ENCODE measurements at places on chromosomes 1 and 21.

GRCh38 chr1:23441446-23442148 is 17.0 kb upstream of the TCEA3 start:
- DNase-seq: no peak

DNA sequence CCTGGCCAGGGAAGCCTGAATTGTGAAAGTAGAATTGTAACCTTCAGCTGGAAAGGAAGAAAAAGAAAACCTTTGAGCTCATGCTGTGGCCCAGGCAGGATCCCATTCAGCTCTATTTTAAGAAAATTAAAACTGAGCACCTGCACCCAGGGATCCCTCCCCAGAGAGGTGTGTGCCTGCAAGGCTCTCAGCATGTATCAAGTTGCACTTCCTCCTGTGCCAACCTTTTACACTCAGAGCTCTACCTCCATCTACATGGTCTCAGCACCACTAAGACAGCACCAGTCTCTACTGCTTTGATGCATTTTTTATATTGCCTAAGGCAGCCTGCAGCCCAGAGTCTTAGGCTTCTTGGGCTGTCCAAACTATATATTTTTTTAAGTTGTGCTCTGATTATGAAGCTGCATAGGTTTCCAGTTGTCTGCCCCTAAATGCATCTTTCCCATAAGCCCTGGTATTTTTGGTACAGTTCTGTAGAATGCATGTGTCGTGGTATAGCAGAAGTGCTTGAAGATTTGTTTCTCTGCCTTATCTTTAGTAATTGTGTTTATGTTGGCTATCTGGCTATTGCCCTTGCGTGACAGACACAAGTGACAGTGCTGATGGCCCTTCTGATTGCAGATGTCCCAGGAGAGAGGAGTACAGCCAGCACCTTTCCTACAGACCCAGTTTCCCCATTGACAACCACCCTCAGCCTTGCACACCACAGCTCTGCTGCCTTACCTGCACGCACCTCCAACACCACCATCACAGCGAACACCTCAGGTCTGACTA is 63.1 kb downstream of the PTPRC start:
- DNase-seq: no peak

DNA sequence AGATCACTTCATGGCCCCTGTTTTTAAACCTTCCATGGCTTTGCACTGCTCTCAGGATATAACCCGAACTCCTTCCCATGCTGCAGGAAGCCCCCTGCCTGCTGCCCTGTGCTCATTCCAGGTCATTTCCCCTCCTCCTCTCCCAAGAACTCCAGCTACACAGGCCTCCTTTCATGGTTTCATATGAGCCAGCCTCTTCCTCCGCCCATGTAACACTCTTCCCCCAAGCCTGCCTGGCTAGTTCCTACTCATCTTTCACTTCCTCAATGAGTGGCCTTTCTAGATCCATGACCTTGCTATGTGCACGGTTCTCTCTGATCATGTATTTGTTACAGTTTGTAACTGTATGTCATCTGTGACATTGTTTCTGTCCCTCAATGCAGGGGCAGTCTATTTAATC is 3.1 kb upstream of the NCF2 start:
- no peak for DNase-seq

GRCh38 chr21:36639769-36640168 is 59.1 kb upstream of the SIM2 start:
- DNase-seq: no peak

DNA sequence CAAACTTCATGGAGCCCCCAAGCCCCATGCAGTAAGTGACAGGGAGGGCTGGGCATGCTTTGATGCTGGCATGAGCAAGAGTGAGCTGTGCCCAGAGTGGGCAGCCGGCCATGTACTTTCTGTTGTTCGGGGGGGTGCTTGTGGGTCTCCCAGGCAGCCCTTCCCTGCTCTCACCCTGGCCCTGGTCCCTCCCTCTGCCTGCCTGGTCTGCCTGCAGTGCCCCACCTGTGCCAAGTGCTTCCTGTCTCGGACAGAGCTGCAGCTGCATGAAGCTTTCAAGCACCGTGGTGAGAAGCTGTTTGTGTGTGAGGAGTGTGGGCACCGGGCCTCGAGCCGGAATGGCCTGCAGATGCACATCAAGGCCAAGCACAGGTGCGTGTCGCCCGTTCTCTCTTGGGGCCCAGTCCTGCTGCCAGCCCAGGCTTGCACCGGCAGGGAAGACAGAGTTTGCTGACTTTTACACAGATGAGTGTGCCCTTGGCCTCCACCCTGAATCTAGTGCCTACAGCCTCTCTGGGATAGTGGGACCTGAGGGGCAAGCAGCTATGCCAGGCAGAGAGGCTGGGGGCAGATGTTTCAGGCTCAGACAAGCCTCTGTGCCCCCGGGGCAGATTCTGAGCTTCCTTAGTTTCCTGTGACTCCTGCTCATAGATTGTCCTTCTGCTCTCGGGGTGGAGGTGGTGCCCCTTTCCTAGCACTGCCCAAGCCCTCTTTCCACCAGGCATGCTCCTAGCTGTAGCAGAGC is 7.6 kb downstream of the ZBTB48 start:
- DNase-seq: no peak

GRCh38 chr1:115181231-115181630 is 91.9 kb upstream of the TSPAN2 start:
- DNase-seq: no peak

- DNase-seq: no peak
Observed at GRCh38 chr1:243416495-243416894, 160.7 kb downstream of the SDCCAG8 start.

- DNase-seq: no peak
Observed at GRCh38 chr21:43275421-43276211, 106.8 kb downstream of the CRYAA start.

DNA sequence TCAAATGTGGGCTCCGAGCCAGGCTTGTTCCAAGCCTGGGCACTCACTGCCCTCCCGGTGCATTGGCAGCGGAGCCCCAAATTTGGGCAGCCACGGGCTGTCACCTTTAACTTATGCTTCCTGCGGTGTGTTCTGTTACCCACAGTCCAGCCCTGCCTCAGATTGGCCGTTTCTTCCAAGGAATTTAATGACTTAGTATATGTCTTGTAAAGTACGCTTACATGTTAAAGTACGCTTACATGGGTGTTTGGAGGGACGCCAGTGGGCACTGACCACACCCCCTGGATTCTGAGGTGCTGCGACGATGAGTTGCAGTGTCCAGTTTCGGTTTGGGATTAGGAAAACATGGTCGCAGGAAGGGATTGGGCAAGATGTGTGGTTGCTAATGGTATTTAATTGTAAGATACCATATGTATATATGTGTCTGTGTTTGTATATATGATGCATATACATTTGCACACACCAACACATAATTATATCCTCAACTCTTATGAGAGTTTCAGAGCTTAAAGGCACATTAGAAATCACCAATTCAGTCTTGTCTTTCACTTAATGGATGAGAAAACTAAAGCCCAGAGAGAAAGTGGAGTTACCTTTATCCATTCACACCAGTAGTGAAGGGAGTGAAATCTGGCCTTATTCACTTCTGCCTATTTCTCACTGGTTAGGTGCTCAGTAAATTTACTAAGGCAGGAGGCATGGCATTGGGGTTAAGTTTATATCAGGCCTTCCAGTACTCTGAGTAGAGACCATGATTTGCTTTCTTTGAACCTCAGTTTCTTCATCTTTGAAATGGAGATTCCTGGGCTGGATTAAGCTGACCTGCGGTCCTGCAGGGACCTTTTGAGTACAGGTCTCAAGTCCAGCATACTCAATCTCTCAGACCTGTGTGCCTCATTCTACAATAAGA is 1.0 kb downstream of the SMYD2 start:
- DNase-seq: no peak

- DNase-seq: no peak
Observed at GRCh38 chr21:25496825-25497482, 110.3 kb downstream of the MRPL39 start.

GRCh38 chr21:45655124-45655523 is 11.6 kb downstream of the PCBP3 start:
- no peak for DNase-seq

- DNase-seq: no peak
Observed at GRCh38 chr1:97271916-97272788, 550.6 kb downstream of the PTBP2 start.

GRCh38 chr21:14826630-14827029 is 238.2 kb downstream of the NRIP1 start:
- DNase-seq: no peak

DNA sequence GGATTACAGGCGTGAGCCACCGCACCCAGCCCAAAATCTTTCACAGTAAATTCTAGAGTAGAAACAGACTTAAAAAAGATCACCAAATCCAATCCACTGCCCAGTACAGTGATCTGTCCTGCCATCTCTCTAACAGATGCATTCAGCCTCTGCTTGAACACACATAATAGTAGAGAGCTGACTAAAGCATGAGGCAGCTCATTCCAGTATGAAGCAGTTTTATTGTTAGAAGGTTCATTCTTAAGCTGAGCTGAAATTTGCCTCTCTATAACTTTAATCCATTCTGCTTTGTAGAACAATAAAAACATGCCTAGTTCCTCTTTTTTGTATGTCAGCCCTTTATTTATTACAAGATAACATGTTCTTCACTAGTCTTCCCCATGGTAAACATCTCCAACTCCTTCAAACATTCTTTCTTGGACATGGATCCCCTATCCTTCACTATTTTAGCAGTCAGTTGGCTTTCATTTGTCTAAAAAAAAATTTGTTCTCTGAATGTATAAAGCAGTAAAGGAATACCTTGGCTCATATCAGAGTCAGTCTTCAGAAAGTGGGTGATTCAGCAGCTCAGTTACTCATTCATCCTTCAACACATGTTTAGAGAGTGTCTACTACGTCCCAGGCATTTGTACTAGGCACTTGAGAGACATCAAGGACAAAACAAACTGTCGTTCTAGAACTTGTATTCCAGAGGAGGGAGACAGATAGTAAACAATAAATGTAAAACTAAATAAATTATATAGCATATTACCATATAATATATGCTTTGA is 10.7 kb upstream of the PTBP2 start:
- DNase-seq: no peak

GRCh38 chr1:233005703-233006102 is 55.3 kb downstream of the NTPCR start:
- DNase-seq: no peak

- no peak for DNase-seq
Observed at GRCh38 chr1:118360817-118361216, 175.8 kb upstream of the SPAG17 start.

DNA sequence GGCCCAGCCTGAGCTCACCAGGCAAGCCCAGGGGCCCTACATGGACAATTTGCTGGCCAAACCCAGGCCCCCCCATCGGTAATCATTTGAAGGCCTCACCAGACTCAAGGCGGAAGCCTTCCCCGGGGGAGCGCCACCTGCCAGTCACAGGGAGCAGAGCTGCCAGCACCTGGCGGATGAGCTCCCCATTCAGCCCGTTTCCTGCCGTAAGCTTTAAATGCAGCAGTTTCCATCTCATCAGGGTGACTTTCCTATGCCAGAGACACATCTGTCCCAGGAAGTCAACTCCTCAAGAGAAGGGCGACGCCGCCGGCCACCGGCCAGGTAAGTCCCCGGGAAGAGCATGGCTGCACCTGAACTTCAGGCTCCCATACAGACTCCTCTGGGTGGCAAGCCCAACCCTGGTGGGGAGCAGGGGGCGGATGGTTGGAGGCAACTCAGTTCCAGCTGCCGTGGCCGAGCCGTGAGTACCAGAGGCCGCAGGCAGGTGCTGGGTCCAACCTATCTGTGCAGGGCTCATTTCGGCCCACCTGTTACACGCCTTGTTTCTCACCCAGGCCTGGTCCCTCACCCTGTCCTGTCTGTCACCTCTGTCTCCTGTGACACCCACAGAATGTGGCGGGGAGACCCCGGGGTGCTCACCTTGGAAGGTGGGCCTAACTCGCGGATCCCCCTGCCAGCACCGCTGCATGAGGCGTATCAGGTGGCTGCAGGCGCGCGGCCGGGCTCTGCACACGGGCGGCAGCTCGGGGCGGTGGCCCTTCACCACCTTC is 20.7 kb downstream of the RIPK4 start:
- no peak for DNase-seq

DNA sequence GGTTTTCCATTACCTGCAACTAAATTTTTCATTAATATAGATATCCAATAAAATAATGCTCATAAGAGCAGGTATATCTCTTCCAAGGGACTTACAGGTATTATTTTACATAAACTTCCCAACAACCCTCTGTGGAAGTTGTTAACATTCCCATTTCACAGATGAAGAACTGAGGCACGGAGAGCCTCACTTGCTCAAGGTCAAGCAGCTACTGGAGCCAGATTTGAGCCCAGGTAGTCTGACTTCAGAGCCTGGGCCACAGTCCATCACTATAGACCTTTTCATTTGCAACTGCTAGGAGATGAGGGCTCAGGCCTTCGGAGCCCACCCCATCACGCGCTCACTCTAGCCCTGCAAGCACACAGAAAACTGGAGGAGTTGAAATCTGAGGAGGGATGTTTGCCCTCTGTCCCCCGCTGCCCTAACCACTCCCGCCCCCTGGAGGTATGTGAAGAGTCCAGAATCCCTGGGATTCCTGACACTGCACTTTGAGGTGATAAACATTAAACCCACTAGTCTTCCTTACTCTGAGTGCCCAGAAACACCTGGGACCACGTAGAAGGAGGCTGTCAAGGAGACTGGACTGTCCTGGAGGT is 11.7 kb upstream of the ALPL start:
- DNase-seq: no peak

GRCh38 chr1:59997479-59998115 is 71.0 kb upstream of the CYP2J2 start:
- no peak for DNase-seq

GRCh38 chr1:84700070-84700469 is 9.8 kb upstream of the SSX2IP start:
- DNase-seq: no peak

DNA sequence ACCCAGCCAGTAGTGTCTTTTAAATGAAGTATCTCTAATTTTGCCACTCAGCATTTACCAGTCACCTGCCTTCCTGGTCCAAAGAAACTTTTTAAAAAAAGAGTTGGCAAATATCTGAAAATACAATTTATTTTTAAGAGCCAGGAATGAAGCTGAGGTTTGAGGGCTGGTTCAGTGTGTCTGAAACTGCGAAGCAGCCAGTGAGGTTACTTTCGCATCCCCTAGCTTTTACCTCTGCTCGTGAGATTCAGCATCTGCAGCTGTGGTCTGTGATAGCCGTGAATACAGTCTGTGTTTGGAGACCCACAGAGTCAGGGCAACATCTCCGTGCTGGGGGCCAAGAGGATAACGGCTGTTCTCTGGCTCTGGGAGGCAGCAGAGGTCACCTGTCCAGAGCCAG is 21.3 kb upstream of the KCNAB2 start:
- DNase-seq: no peak

DNA sequence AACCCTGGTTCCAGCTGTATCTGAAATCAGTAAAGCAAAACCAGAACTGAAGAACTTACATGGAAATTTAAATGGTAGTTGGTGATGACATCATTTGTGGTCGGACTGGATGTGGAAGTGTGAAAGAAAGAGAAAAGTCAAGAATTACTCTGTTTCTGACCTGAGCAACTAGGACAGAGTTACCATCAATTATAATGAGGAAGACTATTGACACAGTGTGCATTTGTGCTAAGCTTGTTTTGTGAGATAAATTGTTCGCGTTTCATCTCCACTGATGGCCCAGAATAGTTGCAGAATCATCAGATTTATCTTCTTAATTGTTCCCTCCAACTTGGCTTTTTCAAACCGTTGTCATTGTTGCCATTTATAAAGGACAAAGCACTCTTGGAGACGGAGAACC is 410.6 kb upstream of the DEPDC1 start:
- no peak for DNase-seq
